ENCODE measurements at places on chromosomes 5 and 9. TPM values are rescaled to one million over a fixed set of nuclear protein-coding genes. Genes with fewer than 3 reads are reported as not detected.

The SLC46A2 gene
- not detected for total RNA-seq

The ACTBL2 gene
- total RNA-seq, result 0.35 TPM

The SPINK1 gene
- not detected for total RNA-seq

The SMC2 gene
- total RNA-seq, result 18.9 TPM

The ANKRD20A1 gene
- total RNA-seq, result not detected
